ENCODE measurements at places on chromosomes 5 and 9.
A peak's percentile ranks its signal among the peaks of the same experiment; 100 is the strongest.

- peak; percentile 43 for DNase-seq
Measured at GRCh38 chr5:56522960-56523359, 289.8 kb upstream of the ANKRD55 start.

DNA sequence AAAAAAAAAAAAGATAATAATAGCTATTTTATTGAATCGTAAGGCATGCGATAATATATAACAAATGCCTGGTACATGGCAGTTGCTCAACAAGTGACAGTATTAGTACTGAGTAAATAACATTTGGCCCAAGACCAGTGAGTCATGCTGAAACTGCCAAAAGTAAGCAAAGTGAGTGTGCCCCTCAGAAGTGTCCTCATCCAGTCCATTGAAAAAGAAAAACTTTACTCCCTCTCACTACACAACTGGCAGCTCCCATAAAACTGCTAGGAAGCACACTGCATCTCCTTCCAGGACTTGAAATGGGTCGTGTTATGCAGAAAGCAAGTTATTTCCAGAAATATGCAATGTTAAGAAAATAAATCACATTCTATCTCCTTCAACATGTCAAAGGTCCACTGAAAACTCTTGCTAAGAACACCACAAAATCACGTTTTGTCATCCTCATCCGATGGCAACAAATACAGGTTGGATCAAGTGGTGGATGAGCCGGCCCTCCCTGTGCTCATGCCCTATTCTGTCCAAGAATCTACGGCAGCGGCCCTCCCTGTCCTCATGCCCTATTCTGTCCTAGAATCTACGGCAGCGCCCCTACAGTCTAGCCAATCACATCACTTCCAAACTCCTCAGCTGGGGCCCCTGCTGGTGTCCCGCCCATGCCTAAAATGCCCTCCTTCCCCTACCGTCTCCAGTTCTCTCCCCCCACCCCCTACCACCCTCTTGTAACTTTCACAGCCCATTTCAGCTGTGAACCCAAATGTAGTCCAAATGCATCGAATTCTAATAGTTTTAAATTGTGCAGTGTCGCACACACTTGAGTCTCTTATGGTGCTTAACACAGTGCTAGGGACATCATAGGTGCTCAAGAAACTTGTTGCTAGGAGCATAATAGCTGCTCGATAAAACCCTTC is 12.5 kb downstream of the PTCH1 start:
- peak; percentile 42 for DNase-seq

DNA sequence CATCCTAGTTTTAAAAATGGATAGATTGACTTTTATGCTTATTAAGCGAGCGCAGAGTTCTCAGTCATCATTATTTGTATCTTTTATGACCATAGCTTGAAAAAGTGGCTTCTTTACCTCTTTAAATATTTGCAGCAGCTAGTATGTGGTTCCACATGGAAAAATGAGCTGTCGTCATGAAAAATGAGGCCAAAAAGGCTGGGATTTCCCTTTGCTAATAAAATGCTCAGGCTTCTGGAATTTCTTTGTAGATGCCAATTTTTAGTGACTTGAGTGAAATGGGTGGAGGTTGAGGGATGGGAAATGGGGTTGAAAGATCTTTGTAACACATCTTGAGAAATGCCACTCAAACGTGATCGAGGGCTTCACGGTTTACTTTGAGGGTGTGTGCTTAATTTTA is 35.2 kb downstream of the RAI14 start:
- peak; percentile 35 for DNase-seq

DNA sequence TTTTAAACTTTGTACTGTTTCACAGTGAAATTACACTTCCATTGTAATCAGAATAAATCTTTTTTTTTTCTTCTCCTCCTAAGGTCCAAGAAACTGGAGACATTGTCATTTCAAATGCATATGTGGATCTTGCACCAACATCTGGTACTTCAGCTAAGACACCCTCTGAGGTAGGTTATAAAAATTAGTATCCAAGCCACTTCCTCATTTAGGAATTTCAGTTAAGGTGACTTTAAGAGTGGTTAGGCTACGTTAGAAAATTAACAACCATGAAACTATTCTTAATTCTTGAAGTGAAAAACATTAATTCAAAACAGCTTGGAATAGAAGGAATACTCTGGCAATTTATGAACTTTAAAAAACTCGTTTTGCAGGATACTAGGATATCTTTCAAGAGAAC is 77.5 kb downstream of the HSD17B4 start:
- DNase-seq = no peak

DNA sequence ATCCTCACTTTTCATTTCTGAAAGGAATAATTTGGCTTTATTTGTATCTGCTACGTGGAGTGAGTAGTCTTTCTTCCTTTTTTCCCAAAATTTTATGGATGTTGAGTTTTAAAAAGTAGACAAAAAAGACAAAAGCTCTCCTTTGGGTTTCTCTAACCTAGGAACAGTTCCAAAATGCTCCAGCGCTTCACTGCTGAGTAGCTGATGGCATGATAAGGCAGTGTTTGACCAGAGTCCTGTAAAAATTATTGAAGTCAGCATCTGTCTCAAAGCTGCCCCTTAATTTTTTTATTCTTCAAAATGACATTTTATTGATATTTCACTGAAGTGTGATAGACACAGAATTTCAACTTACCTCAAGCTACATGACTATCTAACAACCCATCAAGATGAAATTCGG is 219.0 kb downstream of the ADAMTSL1 start:
- DNase-seq = no peak

DNA sequence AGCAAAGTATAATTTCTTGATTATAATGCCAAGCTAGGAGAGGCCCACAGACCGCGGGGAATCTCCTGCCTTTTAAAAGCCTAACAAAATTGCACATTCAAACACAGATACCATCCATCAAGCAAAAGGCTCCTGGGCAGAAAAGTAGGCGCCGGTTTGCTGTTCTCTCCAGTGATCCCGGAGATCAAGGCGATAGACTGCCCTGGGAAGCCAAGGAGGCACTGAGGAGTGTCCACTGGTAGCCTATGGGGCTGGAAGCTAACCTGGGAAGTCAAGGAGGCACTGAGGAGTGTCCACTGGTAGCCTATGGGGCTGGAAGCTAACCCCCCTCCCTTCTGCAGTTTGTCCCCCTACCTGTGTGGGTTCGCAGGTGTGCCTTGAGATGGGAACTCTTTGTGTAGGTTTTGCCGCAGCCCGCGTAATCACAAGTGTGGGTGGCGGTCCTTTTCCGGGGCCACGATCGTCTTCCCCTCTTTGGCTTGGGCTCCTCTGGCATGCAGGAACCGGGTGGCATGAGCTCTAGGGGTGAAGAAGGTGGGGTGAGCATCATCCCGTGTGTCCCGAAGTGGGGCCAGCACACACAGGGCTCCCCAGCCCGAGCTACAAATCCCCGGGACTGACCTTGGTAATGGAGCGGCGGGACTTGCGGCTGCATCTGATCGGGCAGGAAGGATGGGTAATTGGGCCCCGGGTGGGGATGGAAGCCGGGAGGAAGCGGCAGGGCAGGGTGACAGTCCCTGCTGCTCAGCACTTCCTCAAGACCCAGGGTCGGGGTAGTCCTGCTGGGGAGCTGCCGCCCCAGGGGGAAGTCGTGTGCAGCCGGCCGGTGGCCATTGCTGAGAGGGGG is 2.7 kb downstream of the KLF4 start:
- DNase-seq = no peak

DNA sequence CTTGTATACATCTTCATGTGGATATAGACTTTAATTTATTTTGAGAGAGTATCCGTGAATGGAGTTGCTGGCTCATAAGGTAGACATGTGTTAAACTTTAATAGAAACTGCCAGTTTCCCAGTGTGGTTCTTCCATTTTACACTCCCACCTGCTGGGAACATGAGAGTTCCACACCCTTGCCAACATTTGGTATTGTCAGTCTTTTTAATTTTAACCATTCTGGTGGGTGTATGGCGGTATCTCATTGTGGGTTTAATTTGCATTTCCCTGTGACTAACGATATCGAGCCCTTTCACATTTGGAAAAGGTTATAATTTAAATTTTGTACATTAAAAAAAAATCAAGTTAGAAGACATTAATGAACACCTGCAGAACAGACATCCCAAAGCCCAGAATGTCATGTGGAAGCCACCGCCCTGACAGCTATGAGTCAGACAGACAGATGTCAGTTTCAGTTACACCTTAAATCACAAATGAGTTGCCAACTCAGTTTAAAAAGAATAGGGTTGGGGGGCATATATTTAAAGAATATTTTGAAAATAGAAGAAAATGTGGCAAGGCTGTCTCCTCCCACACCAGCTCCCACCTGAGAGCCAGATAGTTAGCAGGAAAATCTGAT is 36.9 kb downstream of the ANKRD33B start:
- peak; percentile 67 for DNase-seq

DNA sequence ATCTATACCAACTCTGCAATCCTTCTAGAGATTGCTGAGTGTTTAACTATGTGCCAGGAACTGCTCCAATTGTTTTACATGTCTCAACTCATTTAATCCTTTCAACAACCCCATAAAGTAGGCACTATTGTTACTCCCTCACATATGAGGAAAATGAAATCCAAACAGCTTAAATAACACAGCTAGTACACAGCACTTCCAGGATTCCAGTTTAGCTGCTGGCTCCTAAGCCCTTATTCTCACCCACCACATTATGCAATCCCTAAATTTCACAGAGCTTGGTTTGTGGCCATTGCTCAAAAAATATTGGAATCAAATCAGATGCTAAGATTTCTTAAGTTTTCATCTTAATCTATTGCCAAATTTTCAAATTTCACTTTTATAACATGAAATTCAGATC is 84.9 kb downstream of the PRELID2 start:
- no peak for DNase-seq

- DNase-seq = no peak
Measured at GRCh38 chr5:138129347-138129746, 9.9 kb downstream of the NME5 start.

DNA sequence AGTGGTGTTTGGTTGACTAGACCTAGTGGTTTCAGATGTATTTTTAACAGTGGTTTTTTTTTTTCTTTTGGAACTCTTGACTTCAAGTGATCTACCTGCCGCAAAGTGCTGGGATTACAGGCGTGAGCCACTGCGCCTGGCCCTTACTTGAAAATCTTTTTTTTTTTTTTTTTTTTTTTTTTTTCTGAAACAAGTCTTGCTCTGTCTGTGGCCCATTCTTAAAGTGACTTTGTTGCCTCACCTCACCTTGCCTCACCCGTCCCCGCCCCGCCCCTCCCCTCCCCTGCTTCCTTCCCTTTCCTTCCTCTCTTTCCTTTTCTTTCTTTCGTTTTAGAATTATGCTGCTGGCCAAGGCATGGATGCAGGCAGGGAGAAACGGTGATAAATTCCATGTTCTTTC is 26.0 kb downstream of the GPBP1 start:
- no peak for DNase-seq

- DNase-seq = peak; percentile 86
Measured at GRCh38 chr9:73116031-73116430, 35.6 kb upstream of the ANXA1 start.

Data from kidney tubule cell (primary cell).